Colonic mucosa (tissue), 4 donors: ENCODE measurements at places on chromosomes 5 and 9. TPM values are rescaled to one million over a fixed set of nuclear protein-coding genes. Genes with fewer than 3 reads are reported as not detected.

The ENDOG gene
- total RNA-seq = 59.5 TPM

The PIP5K1B gene
- 59.2 TPM for total RNA-seq

GRCh38 chr9:124773473-124774128 is 2.5 kb upstream of the NR6A1 start:
- DNase-seq = no peak

GRCh38 chr5:76521240-76521758 is 101.9 kb downstream of the F2RL2 start:
- no peak for DNase-seq

GRCh38 chr5:134139377-134139851 is 24.9 kb downstream of the TCF7 start:
- DNase-seq = no peak

The PDE8B gene
- 0.86 TPM for total RNA-seq

DNA sequence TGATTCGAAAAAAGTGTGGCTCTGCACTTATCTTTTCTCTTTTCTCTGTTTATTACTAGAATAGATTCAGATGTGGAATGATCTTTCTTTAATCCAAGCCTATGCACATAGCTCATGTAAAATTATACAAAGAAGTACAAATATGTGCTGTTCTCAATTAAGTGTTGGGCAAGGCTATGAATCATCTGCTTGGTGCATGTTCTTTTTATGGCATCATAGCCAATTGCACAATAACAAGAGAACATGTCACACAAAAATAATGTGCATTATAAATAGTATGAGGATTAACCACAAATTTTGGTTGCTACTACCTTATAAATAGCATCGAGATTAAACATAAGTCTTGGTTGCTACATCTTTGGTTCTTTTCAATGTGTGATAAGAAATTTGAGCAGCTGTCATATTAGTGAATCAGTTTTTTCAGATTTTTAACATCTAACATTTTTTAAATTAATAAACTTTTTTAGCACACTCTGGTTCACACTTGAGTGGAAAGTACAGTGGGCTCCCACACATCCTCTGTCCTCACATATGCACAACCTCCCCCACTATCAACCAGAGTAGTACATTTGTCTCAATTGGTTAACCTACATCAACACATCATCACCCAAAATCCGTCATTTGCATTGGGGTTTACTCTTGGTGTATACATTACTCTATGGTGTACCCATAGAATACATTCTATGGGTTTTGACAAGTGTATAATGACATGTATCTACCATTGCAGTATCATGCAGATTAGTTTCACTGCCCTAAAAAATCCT is 6.8 kb upstream of the RECK start:
- DNase-seq = no peak

GRCh38 chr9:115398996-115399395 is 281.0 kb upstream of the TNC start:
- DNase-seq = no peak

The EXD3 gene
- 36.4 TPM for total RNA-seq

DNA sequence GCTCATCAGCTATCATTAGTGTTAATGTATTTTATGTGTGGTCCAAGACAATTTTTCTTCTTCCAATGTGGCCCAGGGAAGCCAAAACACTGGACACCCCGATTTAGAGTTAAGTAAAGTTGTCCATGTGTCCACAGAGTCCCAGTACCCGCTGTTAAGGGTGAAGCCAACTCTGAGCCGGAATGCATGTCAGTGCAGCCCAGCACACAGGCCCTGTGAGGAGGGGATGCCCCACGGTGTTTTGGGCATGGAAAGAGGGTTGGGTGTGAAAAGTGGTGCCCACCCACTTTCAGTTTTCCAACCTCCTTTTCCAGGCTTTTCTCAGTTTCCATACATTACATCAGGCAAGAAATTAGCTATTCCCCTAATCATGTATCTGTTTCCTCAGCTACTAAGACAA is 24.4 kb downstream of the SHC3 start:
- DNase-seq = no peak

The SPATA6L gene
- 5.0 TPM for total RNA-seq

DNA sequence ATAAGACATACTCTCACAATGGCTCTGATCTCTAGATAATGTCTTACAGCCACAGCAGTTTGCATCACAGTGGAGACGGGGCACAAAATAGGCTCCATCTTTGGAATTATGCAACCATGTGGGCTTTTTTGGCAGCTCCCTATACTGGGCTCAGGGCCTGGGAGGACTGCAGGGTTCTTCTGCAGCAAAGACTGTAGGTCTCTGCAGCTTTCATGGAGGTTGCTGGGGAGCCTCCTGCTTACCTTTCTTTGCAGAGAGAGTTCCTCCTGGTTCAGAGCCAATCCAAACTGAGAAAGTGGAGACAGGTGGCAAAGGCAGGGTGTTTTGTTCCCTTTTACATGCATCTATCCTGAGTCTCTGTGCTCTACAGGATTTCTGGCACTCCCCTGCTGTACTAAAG is 558.0 kb downstream of the TLR4 start:
- no peak for DNase-seq

- DNase-seq = no peak
Observed at GRCh38 chr5:144395704-144396103, 225.0 kb downstream of the KCTD16 start.

DNA sequence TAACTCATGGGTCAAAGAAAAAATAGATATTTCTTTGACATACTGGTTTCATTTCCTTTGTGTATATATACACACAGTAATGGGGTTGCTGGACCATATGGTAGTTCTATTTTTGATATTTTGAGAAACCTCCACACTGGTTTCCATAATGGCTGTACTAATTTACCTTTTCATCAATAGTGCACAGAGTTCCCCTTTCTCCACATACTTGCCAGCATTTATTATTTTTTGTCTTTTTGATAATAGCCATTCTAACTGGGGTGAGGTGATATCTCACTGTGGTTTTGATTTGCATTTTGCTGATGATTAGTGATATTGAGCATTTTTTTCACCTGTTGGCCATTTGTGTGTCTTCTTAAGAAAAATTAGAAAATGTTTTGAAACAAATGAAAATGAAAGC is 78.4 kb upstream of the CKMT2 start:
- no peak for DNase-seq

GRCh38 chr5:150758203-150758530 is 650 bp downstream of the DCTN4 start:
- DNase-seq = no peak

The SKP1 gene
- 272 TPM for total RNA-seq

DNA sequence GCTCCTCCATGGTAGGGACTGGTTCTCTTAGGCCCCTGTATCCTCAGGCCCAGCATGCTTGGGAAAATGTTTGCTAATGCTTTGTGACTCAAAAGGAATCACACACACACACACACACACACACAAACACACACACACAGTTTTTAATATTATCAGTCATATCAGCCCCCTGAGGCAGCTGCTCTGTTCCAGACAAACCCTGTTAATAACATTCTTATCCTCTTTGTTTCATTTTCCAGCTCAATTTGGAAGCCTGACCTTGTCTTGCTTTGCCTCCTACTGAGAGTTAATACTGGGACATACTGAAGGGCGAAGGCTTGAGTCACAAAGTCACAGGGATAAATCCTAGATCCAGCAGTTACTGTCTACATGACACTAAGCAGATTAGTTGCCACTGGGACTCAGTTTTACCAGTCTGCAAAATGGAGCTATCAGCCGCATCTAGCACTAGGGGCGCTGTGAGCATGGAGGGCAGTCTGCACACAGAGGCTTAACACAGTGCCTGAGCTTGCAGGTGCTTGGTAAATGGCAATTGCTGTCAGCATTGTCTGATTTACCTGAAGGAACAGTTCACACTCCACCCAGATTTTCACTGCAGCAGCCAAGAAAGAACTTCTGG is 37.1 kb upstream of the KCNMB1 start:
- DNase-seq = no peak

GRCh38 chr9:18638371-18639249 is 164.7 kb downstream of the ADAMTSL1 start:
- DNase-seq = no peak

The C9orf50 gene
- not detected for total RNA-seq

DNA sequence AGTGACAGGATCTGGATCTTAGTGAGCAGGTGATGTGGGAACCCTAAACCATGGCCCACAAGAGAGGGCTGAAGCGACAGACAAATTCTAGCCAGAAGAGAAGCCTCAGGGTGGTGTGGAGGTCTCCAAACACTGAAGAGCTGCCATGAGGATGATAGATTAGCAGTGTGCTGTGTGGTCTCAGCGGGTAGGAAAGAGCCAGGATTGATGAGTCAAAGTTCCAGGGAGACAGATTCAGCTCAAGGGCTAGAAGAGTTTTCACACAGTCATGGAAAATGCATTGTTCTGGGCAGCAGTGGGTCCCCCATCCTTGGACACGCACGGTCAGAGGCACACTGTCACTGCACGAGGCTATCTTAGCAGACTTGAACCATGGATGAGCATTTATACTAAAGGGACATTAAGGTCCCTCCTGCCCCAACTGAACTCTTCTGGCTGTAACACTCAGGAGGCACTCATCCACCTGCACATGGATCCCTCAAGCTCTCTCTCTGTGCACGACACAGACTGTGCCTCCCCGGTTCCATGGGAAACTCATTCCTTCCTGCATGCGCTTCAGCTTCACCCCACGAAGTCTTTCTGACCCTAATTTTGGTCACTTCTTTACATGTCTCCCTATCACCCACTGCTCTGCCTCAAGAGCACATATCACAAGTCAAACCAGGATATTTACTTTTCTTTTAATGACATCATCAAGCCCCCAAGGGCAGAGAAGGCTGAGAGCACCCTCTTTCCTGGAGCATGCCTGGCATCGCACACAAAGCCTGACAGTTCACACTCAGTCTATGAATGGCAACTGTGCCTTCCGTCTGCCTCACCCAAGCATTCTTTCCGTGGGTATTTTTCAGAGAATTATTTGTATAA is 84.8 kb downstream of the TLE1 start:
- DNase-seq = no peak

DNA sequence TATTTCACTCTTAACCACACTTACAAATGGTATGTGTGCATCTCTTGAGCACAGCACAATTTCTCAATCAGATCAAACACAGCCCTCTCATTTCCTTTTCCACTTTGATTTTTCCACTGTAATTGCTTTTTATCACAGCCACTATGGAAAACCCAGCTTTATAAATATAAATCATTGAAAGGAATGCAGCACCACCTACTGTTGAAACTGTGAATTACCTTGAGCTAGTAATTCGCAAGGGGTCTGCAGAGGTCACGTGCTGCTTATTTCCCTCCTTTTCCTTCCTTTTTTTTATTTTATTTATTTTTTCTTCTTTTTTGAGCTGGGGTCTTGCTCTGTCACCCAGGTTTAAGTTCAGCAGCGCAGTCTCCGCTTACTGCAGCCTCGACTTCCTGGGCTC is 76.9 kb downstream of the CDH6 start:
- DNase-seq = no peak

- DNase-seq = no peak
Observed at GRCh38 chr9:123798195-123798594, 131.7 kb downstream of the DENND1A start.

- DNase-seq = no peak
Observed at GRCh38 chr9:110687497-110687896, 18.9 kb downstream of the MUSK start.

GRCh38 chr9:112925058-112925641 is 34.5 kb upstream of the SLC46A2 start:
- DNase-seq = no peak

- peak; percentile 37 for DNase-seq
Observed at GRCh38 chr9:132670457-132671391, at the start of gene GTF3C4. Gene GTF3C4, plus strand, starts transcription at chr9:132670464. Its CDS starts 135 bp downstream, at chr9:132670599.

The OSTF1 gene
- total RNA-seq = 57.4 TPM

The PCDHGA6 gene
- 0.82 TPM for total RNA-seq

DNA sequence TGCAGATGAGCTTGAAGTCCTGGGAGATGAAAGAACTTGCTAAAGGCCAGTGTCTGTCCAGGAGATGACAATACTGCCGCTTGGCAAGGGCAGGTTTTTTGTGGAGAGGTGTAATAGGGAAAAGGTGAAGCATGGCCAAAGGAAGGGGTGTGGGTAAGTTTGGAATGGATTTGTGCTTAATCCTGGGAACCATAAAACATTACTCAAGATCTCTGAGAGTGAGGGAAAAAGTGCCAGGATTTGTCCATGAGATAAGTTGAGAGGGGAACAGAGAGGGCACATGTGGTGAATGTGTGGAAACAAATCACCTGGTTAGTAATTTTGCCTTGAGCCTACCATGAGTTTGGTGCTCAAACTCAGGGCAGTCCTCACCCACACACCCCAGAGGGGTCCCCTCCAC is 108.8 kb upstream of the CD180 start:
- DNase-seq = no peak

DNA sequence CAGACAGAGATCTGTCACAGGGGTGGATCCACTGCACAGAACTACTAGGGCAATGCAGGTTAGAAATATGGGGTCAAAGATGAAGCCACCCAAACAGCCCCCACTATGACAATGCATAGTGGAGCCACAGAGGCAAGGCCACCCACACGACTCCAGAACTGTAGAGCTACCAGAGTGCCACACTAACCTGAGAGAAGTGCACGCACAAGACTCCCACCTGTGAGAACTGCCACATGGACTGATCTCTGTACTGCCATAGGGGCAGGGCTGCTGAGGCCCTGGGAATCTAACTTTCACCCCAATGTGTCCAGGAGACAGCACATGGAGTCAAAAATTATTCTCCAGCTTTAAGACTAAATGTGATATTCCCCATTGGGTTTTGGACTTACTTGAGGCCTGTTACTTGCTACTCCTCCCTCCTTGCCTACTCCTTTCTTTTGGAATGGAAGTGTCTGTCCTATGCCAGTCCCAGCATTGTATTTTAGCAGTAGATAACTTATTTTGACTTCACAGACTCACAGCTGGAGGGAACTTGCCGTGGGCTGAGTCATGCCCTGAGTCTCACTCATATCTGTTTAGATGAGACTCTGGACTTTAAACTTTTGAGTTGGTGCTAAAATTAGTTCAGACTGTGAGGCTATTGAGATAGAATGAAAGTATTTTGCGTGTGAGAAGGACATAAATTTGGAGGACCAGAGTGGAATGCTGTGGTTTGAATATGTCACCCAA is 853.3 kb downstream of the MAT2B start:
- no peak for DNase-seq

The CCDC180 gene
- 0.67 TPM for total RNA-seq

- no peak for DNase-seq
Observed at GRCh38 chr5:136907371-136907770, 542.0 kb upstream of the TRPC7 start.

GRCh38 chr5:148619484-148619883 is 34.8 kb downstream of the HTR4 start:
- no peak for DNase-seq

DNA sequence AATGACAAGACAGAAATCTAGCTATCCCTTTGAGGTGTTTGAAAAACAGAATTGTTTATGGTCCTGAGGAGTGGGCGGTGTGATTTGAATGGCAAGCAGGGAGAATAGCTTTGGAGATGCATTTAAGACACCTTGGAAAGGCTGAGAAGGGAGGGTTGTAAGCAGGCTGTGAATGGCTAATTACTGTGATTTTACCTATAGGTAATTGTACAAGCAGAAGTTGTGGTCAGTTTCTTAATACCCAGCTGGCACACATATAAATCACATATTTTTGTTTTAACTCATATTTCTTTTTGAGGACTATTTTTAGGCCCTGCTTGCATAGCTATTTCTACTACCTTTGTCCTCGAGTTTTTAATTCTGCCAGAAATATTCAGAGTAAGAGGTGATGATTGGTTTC is 248.6 kb downstream of the KDM4C start:
- no peak for DNase-seq
